H1 (cell line): ENCODE measurements at places on chromosomes 11 and 22.

DNA sequence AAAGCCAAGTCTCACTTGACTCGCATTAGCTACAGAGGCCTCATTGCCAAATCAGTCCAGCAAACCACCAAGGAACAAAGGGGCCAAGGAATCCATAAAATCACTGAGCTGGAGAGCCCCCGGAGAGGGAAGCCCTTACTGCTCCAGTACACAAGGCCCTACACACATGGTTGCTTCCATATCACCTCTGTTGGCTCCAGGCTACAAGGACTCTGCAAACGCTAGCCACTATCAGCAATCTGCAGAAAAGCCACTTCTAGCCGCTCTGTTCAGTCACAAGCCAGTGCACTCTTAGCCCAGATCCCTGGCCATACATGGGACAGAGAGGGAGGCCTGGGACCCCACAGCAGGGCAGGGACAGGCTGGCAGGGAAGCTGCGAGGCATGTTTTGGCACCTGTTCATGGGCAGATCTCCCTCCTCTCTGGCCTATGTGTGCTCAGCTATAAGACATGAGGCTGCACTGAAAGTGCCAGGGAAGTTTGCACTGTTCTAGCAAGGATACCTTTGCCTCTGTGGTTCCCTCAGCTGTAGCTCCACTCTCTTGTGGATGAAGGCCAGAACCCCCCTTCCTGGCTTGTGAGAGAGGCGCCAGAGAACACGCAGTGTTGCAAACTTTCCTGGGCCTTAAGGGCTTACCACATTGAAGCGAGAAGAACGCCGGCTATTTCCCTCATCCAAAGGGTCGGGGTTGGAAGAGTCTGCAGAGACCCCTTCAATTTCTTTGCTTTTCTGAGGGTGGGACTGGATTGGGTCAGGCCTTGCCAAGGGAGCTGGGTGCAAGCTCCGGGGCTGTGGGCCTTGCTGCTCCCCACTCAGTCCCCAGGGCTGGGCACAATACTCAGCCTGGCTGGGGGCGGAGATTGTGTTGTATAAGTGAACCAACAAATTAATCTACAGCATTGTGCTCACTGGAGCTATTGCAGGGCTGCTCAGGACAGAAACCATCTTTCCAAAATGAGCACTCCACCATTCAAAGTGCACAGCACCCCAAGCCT is 108.7 kb upstream of the PITPNB start:
- DNase-seq = no peak
- no peaks in the 10 kb centered on the region for H3K4me1 ChIP-seq
- H3K36me3 ChIP-seq = no peaks in the 10 kb centered on the region

- H3K4me3 ChIP-seq = no peak overlapping the region
- no peak for DNase-seq
Observed at GRCh38 chr11:99973993-99974392, 713.1 kb upstream of the ARHGAP42 start.

DNA sequence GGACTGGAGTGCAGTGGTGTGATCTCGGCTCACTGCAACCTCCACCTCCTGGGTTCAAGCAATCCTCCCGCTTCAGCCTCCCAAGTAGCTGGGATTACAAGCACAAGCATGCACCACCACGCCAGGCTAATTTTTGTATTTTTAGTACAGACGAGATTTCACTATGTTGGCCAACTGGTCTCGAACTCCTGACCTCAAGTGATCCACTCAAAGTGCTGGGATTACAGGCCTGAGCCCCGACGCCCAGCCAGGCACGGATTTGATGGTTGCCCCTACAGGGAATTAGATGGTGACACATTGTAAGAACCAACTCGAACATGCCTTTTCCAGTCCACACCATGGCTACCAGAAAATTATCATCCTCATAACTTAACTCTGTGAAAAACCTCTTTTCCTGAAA is 26.8 kb upstream of the RTL6 start:
- no peaks in the 10 kb centered on the region for H3K4me1 ChIP-seq
- H3K27ac ChIP-seq = no peak overlapping the region
- H3K4me3 ChIP-seq = no peak overlapping the region
- no peak for DNase-seq

GRCh38 chr11:114783805-114784204 is 105.5 kb downstream of the NXPE2 start:
- H3K27ac ChIP-seq = no peak overlapping the region
- DNase-seq = no peak
- H3K4me3 ChIP-seq = no peak overlapping the region
- H3K36me3 ChIP-seq = no peaks in the 10 kb centered on the region
- no peaks in the 10 kb centered on the region for H3K27me3 ChIP-seq

DNA sequence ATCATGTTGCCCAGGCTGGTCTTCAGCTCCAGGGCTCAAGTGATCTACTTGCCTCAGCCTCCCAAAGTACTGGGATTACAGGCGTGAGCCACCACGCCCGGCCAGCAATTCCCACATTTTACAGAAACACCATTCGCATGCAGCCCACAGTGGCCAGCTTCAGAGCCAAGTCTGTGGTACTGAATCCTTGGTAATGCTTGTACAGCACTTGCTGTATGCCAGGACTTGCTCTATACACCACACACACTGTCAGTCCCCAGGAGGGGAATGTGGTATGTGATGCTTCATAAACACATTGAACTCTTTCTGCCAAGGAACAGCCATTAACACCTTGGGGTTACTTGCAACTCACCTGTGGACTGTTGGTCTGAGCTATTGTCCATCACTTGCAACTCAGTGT is 119.4 kb downstream of the MED15 start:
- H3K4me3 ChIP-seq = no peak overlapping the region
- no peaks in the 10 kb centered on the region for H3K27me3 ChIP-seq
- no peaks in the 10 kb centered on the region for H3K4me1 ChIP-seq
- no peaks in the 10 kb centered on the region for H3K36me3 ChIP-seq
- no peak for DNase-seq
- no peak overlapping the region for H3K27ac ChIP-seq

DNA sequence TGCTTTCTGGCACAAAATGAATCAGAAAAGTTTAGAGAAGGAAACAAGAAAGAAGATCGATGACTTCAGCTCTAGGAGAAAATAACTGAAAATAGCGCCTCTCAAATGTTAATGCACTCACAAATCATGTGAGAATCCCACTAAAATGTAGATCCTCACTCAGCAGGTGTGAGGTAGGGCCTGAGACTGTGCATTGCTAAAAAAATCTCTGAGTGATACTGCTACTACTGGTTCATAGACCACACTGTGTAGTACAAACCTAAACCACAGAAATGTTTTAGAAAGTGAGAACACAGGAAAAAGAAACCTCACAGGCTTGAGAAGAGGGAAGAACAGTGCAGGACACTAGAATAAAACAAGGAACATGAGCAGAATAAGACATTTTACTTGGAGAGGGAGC is 2.0 kb downstream of the OR8D4 start:
- H3K27ac ChIP-seq = no peak overlapping the region
- DNase-seq = no peak
- no peak overlapping the region for H3K4me3 ChIP-seq
- H3K4me1 ChIP-seq = peaks cover 3% of the 10 kb centered on the region; the same call in 1 of the 2 replicates
